Suppressor macrophage (primary cell): ENCODE measurements at places on chromosomes 5 and 9.

GRCh38 chr5:167284222-167284890 is 1007.1 kb upstream of the WWC1 start:
- DNase-seq: no peak

- DNase-seq: no peak
Measured at GRCh38 chr5:167057665-167058064, 1233.8 kb upstream of the WWC1 start.

DNA sequence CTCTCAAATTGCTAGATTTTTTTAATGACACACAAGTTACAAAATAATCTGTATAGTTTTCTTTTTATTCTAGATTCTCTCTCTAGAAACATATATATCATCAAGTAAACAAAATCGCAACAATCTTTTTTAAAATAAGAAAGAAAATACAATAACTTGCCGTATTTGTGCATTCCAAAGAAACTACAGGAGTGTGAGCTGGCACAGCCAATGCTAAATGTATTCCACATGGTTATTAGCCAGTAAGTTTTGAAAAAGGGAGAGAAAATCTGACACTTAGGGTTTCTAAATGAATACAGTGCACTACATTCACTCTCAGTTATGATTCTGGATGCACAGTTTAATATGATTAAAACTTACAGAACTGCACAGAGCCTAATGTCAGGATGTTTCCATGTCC is 117.9 kb downstream of the BNC2 start:
- DNase-seq: no peak

DNA sequence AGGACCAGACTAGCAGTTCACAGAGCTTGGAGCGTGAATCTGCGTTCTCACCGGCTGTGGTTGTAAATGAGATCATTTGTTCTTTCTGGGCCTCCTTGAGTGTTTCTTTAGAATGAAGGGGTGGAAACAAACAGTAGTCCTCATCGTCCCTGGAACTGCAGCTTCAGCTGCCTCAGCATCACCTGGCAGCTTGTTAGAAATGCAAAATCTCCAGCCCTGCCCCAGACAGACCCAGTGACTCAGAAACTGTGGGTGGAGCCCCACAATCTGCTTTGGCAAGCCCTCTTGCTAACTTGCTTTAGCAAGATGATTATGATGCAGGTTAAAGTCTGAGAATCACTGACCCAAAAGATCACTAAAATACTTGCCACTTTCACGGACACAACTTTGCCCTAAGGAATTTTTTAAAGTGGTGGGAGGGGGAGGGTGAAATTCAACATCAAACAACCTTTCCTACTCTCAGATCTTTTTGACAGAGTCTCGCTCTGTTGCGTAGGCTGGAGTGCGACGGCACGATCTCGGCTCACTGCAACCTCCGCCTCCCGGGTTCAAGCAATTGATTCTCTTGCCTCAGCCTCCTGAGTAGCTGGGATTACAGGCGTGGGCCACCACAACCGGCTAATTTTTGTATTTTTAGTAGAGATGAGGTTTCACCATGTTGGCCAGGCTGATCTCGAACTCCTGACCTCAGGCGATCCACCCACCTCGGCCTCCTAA is 86.0 kb downstream of the BRINP1 start:
- no peak for DNase-seq

DNA sequence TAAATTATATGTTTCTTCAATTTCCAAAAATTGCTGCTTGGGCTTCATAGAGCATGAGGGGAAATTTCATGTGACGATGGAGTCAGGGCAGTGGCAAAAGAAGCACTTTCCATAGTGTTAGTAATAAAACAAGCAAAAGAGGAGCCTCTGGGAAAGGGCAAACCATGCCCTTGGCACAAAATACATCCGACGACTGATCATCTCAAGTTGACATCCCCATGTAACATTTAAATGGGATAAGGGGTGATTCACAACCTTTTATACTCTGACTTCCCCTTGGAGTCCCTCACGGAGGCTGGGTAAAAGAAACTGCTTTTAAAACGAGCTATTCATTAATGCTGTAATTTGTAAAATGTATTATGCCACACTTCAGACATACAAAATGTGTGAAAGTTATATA is 161.4 kb upstream of the DMRT1 start:
- DNase-seq: no peak

DNA sequence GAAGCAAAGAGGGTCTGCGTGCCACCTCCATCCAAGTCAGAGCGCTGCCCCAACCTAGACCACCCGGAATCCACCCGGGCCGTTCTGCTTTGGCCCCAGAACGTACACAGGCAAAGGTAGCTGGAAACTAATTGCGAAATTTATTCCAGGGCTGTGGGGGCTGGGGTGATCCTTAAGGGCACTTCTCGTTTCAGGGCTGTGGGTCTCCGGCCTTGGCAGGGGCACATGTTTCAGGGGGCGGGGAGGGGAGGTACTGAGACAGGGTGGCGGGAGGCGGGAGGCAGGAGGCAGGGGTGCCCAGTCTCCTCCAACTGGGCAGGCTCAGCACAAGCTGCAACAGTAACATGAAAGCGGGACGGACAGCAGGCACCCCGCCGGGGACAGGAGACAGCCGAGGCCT is 26.1 kb downstream of the NR5A1 start:
- DNase-seq: peak; percentile 8

DNA sequence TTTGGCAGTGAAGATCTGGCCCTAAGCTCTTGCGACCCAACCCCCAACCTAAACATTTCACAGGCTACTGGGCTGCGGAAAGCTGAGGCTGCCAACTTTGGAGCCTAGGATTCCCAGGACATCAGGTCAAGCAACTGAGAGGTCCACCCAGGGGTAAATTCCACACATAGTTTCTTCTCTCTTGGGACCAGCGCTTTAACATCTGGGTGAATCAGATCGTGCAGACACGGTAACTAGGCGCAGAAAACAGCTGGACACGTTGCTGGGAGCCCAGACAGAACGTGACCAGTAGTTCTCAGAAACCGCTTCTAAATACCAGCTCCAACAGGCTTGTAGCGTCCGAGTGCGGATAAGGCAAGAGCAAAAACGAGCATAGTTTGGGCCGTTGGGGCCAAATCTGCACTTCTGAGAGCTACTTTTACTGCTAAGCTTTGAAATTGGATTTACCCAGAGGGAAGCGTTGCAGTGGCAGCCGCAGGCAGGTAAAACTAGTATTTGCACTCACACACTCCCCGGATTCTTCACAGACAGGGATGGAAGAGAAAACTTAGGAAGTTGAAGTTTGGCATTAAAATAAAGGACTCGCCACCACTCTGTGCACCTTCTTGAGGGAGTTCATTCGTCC is 11.8 kb downstream of the ITGA1 start:
- peak; percentile 55 for DNase-seq

GRCh38 chr5:156824800-156825199 is 25.3 kb upstream of the PPP1R2B start:
- DNase-seq: no peak

- DNase-seq: no peak
Measured at GRCh38 chr9:33157960-33158842, 8.9 kb downstream of the B4GALT1 start.

GRCh38 chr5:146628950-146629349 is 113.0 kb upstream of the GPR151 start:
- no peak for DNase-seq

DNA sequence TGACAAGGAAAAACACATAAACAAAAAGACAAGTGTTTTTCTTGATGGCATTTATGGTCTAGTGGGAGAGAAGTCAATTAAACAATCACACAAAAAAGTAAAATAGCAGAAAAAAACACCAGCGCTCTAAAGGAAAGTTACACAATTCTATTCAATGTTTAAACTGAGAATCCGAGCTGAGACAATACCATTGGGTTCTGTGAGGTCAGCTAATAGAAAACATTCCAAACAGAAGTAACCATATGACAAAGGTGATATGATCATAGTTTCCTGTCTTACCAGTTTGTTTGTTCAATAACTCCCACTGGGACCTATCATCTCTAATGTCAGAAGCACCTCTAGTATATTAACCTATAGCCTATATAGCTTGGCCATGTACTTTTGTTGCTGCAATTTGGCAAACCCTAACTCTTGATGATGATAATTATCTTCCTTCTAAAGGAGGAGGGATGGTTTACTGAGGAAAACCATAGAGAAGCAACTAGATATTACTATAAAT is 1030.0 kb downstream of the CDH12 start:
- DNase-seq: no peak

- no peak for DNase-seq
Measured at GRCh38 chr5:67401172-67401571, 204.6 kb upstream of the CD180 start.

DNA sequence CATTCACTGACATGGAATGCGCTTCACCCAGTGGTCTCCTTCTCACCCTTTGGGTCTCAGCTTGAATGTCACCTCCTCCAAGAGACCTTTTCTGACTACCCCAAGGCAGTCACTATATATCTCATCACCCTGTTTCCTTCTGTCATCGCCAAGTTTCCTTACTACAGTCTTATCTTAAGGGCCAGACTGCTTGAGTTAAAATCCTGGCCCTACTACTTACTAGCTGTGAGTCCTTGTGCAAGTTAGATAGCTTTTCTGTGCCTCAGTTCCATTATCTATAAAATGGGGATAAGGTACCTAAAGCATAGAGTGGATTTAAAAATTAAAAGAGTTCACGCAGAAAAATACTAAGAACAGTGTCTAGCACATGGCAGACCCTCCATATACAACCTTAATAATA is 132.4 kb downstream of the GABBR2 start:
- no peak for DNase-seq

GRCh38 chr9:115469841-115470240 is 351.9 kb upstream of the TNC start:
- DNase-seq: no peak

GRCh38 chr9:6304232-6304631 is 23.9 kb upstream of the TPD52L3 start:
- DNase-seq: no peak

DNA sequence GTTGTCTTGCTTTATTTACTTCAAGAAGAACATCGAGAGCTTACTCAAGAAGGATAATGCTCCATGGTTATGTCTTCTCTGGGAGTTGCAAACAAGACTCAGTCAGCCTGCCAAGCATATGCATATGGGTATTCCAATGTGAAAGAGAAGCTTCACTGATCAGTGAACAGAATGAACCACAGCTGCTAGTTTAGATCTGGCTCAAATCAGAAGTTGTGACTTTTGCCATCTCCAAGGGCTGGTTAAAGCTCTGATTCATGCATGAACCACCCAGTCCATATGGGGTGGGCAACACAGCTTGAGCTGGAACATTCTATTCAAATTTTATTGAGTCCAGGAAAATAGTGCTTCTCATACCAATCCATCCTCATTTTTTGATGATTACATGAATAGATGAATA is 50.0 kb downstream of the ATPSCKMT start:
- DNase-seq: no peak

DNA sequence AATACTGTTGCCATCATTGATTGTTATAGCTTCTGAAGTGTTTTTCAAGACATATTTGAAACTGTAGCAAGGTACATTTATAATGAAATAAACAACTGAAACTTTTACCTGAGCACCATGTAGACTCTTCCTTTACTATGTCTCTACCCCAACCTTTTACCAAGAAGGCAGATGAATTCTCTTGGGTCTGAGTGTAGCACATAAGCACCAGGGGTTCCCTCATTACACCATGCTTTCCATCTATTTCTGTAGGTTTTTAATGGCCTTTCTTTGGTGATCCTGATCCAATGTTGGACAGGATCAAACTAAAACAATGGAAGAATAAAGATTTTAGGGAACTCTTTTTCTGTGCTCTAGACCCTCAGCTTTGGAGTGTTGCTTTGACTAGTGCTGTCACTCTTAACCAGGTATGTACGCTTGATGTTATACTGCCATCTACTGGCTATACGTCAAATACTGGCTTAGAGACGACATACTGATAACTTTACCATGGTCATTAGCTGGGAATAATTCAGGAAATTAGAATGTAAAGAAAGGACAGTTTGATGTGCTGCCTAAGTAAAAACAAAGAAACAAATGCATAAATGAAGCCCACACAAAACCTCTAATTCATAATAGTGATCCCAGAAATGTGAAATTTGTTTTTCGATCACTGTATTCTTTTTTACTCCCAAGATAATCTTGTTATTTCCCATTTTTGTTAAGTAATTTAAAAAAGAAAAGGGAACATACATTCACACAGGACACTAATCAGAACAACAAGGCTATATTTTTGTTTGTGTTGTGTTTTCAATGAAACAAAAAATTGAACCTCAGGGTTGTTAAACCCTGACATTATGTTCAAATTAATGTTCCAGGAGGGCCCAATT is 30.7 kb downstream of the IFNW1 start:
- DNase-seq: peak; percentile 90

GRCh38 chr9:36861528-36862205 is 172.4 kb downstream of the PAX5 start:
- DNase-seq: no peak

DNA sequence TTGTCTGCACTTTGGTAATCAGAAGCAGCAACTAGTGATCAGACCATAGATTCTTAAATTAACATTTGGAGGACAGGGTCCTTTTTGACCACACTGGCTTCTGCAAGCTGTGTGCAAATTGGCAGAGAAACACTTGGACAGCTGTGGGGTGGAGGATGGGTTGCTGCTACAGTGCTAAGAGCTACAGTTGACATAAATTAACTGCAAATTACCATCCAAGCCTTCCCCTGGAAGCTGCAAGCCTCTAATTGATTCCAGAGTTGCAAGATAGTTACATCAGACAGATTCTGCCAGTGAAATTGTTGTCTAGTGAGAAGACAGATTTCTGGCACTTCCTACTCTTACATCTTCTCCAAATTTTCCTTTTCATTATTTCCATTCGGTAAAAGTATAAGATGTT is 517.7 kb downstream of the DIRAS2 start:
- DNase-seq: no peak

GRCh38 chr5:97071101-97071500 is 71.3 kb downstream of the LIX1 start:
- DNase-seq: no peak

GRCh38 chr5:160280384-160281095 is 31.8 kb downstream of the CCNJL start:
- DNase-seq: no peak

- DNase-seq: peak; percentile 94
Measured at GRCh38 chr9:34185778-34186551, 7.1 kb downstream of the UBAP1 start.

- no peak for DNase-seq
Measured at GRCh38 chr5:10984021-10984715, 223.1 kb upstream of the DAP start.

DNA sequence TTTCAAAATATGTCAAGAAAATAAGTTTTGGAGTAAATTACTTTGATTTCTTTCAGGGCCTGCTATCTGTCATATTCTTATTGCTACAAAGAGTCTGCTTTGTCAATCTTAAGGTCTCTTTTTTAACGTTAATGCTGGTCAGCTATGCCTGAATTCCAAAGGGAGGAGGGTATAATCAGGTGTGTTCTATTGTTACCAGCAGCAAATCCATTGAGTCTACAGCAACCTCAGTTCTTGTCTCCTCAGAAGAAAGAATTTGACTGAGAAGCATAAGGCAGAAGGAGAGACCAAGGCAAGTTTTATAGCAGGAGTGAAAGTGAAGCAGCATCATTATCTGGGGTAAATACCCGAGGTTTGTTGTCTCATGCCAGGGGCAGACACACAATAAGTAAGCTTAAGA is 23.7 kb upstream of the MINAR2 start:
- no peak for DNase-seq

GRCh38 chr5:42715785-42716184 is 40.8 kb upstream of the CCDC152 start:
- DNase-seq: peak; percentile 33
